ENCODE measurements at places on chromosomes 6 and 20.

DNA sequence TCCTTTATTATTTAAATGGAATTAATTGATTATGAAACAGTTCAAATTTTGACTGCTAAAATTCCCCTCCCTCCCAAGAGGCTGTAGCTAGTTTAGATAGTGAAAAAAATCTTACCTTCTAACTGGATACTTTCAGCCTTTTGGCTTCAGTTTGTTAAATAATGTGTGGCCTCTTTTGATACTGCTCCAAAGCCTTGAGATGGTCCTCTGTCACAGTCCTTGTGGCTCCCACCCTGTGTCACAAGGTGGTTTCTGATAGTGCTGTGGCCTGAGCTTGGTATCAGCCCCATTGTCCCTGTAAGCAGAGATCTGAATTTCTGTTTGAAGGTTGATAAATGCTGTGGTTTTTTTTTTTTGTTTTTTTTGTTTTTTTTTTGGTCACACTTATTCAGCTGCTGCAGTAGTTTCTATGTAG is 20.8 kb downstream of the PANK2 start:
- no peak for DNase-seq

GRCh38 chr6:123805921-123806320 is 2.3 kb downstream of the NKAIN2 start:
- no peak for DNase-seq

DNA sequence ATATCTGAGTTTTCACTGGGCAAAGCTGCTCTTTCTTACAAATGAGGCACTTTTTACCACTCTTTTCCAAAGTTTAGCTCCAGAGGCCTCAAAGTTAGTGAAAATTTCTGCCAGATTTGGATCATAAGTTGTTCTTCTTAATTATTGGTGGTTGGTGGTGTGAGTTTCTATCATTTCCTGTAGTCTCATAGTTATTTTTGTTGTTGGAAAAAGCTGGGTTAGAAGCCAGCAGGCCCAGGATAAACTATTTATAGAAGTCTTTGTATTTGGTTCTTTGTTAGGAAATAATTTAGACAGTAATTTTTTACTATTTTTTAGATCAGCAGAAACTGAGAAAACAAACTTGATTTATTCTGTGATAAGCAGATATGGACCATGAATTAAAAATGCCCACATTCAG is 10.6 kb downstream of the PFDN4 start:
- no peak for DNase-seq

GRCh38 chr6:162371121-162371520 is 356.4 kb downstream of the PRKN start:
- DNase-seq: no peak

DNA sequence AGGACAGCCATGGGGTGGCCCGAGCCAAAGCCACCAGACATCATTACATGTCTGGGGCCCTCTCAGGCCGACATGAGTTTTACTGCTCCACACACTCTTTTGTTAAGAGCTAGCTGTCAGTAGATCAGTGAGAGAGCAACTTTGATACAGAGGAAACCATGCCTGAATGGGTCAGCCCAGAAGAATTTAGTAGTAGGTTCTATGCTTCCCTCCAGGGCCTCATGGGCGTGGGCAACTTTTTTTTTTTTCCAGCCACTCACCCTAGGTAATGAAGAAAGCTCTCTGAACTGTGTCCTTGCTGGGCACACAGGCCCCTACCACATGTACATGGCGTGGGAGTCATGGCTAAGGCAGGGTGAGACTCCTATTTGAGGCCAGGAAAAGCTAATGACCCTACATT is 38.8 kb downstream of the HLA-F start:
- no peak for DNase-seq

GRCh38 chr20:22430154-22430745 is 154.1 kb downstream of the FOXA2 start:
- no peak for DNase-seq

DNA sequence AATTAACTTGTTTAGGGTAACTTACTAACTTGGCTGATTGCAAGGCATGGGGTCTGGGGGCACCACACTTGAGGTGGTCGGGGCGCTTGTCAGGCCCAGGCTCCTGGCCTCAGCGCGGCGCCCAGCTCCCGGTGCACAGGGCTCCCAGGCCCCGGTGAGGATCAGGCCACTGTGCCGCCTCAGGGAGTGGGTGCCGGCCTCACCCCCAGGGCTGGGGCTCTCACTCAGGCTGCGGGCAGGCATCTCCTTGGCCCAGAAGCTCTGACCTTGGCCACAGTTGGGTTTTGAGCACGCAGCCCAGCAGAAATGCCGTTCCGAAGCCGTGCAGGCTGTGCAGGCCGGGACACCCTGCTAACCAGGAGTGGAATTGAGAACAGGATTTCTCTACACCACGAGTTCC is 37.8 kb upstream of the BHLHE23 start:
- no peak for DNase-seq

DNA sequence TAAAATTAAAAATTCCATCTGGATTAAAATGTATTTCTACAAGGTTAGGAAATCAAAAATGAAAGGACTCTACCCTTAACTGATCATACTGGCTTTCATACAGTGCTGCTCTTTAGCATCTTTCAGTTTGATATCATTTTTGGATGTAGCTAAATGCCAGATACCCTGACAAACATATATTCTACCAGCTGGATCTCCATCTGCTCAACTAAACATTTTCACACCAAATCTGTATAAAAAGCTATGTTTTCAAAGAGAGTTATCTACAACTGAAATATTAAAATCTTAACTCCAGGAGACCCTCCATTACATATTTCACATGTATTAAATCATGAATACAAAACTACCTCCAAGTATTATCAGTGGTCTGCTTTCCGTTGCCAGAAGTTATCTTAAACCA is 95.7 kb downstream of the EPHA7 start:
- DNase-seq: no peak

DNA sequence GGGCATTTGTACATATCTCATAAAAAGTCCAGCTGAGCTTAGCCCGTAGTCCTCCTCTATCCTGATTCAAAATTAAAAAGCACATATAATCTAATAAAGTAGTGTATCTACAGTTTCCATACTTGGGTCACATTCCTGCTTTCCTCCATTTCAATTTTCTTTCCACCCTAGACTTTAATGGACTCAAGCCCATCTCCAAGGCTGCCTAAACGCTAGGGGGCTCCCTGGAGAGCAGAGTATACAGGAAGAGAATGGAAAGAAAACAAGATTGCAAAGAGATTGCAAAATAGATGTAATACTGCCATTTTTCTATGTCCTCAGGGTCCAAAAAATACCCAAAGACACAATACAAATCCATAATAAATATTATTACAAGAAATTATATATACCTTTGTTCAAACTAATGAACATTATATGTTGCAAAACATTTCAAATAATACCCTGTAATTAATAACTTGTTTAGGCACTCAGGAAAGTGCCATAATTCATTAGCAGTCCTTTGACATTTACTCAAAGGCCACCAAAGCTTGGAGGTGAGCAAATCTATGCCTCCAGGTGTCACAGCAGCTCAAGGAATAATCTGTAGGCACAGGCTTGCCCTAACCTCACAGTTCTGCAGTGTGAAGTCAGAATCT is 2.4 kb upstream of the MCM3 start:
- DNase-seq: no peak

GRCh38 chr6:26270486-26270861 is 94.5 kb upstream of the BTN3A2 start:
- DNase-seq: no peak

DNA sequence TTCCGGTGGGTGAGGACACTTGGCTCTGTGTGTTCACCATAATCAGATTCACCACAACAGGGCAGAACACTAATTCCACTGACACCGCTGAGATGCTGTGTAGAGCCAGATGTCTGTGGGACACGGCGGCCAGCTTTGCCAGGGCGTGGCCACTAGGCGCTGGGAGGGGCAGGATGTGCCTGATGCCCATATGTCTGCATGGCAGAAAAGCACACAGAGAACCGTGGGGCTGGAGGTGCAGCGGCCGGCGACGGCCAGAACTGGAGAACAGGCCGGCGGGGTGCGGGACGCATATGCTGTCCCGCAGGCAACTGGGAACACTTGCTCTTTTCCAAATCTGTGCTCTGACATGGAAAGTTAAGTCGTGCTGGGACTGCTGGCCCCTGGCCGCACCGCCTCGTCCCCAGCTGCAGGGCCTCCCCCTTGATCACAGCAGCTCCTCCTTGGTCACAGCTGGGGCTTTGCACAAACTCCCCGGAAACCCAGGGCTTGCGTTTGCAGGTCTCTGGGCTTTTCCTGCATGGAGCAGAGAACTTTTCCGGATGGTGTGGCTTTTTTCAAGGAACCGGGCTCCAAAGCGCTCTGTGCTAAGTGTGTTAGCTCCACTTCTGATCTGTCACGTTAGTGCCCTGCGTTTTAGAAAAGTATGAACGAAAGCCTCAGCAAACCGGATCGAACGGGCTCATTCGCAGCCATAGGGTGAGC is 31.1 kb downstream of the NTSR1 start:
- no peak for DNase-seq

DNA sequence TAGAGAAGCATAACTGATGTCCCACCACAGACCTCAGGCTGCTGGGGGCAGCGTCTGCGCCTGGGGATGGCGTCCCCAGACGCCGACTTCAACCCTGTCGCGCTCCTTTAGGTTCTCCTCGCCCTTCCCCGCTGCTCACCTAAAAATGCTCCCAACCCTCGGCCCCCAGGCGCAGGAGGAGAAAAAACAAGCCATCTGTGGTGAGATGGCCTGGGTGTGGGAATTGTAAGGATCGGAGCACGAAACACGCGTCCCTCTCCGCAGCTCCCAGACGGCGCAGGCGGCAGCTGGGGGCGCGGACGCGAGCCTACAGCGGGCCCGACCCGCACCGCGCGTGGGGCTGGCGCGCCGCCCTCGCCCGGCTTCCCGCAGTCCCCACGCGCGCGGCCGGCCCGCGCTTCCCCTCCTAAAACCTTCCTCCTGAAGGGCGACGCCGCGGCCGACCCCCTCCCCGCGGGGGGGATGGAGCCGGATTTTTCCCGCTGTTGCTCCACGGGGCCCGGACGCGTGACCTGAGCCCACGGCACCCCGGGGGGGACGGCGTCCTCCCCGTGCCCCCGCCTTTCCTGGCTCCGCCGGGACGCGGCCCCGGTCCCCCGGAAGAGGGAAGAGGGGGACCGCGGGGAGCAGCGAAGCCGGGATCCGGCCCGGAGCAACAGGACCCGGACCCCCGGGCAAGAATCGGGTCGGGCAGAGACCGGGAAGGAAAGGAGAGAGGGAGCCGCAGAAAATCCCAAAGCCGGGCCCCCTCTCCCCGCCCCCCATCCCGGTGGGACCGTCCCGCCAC is 611 bp downstream of the EPB41L2 start:
- DNase-seq: no peak

DNA sequence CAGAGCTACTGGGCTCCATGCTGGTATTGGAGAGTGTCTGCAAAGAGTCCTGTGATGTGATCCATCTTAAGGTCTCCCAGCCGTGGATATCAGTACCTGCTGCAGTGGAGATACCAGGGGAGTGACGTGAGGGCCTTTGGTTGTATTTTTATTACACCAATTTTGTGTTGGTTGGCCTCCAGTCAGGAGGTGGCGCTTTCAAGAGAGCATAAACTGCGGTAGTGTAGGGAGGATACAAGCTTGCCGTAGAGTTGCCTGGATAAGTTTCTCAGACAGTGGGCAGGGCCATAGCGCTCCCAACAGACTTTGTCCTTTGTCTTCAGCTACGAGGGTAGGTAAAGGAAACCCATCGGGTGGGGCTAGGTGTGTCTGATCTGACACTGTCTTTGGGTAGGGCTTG is 113.0 kb upstream of the CEP162 start:
- no peak for DNase-seq

GRCh38 chr6:144340541-144341371 is 55.6 kb downstream of the UTRN start:
- no peak for DNase-seq

- DNase-seq: no peak
Observed at GRCh38 chr6:163789199-163789810, 374.8 kb downstream of the QKI start.

DNA sequence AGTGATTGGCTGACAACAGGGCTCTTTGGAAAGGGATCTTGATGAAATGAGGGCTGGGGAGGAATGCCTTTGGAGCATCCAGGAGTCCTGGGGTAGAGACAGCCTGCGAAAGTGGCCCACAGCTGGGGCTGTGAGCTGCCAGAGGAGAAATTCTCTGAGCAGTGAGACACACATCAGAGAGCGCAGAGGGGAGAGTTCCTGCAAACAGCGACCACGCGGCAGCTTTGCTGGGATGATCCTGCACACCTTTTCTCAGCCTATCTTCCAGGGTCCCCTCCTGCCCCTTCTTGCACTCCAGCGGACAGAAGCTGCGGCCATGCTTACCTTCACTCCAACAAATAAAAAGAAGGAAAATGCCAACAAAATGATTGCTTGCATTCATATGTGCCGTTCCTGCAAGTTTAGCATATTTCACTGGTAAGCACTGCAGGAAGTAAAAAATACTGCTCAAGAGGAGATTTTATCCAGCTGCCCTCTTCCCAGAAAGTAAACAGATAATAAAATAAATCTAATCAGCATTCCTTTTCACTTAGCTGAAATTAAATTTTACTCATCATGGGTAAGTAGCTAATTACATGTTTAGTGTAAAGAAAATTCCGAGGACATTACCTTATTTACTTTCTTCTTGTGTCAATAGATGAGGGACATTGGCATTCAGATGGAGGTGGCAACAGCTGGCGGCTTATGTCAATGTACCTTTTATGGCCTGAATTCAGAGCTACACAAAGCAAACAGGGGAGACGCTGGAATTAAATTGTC is 339.9 kb upstream of the ARID1B start:
- no peak for DNase-seq

DNA sequence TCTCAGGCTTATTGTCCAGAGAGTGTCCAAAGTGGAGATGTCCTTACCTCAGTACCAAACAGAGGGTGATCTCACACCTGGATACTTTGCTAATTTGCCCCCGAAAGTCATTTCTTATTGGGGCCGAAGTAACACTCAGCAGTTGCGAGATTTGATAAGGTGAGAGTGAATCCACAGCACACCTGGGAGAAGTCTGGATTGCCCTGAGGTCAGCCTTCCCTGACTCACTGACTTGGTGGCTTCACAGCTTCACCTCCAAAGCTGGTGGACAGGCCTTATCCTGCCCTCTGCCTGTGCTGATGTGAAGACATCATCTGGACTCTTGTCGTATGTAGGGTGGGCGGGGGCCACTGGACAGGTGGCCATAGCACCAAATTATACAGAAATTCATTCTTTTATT is 101.9 kb upstream of the ARMC2 start:
- DNase-seq: no peak
